ENCODE measurements at places on chromosomes 3 and 15.

GRCh38 chr3:161489395-161489794, 7.2 kb upstream of the OTOL1 start:
- DNase-seq, result peak; percentile 6

GRCh38 chr15:90286678-90287077, 21.2 kb downstream of the NGRN start:
- DNase-seq, result peak; percentile 45

- no peak for DNase-seq
Observed at GRCh38 chr3:54312156-54312899, 190.0 kb downstream of the CACNA2D3 start.

DNA sequence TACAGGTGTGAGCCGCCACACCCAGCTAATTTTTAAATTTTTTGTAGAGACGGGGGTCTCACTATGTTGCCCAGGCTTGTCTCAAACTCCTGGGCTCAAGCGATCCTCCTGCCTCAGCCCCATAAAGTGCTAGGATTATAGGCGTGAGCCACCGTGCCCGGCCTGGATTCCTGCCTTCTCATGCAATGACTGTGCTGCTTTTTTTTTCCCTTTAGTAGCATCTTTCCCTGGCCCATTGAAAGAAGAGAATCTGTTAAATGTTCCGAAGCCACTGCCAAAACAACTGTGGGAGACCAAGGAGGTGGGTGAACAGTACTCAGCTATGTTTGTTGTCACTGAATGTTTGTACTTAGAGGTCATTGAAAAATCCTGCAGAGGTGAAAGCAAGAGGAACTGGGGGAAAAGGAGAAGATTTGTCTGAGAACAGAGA, 88.0 kb downstream of the CRTC3 start:
- no peak for DNase-seq

DNA sequence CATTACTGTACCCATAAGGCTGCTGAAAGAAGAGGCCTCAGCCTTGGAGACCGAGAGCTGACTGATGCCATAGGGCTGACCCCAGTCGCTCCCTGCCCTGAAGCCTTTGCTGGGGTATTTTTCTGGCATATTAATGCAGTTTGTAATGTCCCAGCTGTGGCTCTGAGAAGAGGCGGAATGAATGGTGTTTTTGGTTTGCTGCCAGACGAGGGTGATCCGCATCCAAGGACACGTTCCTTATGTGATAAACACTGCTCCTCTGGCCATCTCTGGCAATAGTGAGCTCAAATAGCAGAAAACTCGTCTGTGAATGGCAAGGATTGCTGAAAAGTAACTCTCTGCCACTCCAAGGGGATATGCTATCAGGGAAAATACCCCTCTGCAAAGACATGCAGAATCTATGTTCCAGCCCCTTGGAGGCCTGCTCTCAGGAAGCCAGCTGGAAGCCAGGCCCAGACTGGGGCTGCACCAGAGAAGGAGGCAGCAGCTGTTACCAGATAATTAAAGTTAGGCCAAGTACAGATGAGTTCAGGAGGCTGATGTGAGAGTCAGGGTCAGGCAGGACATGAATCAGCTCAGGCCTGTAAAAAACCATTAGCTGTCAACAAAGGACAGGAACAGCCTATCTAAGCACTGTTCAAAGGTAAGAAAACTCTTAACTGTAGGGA, 28.9 kb upstream of the KLHL6 start:
- DNase-seq, result no peak

GRCh38 chr3:31448035-31448881, 84.5 kb upstream of the STT3B start:
- DNase-seq, result peak; percentile 23

DNA sequence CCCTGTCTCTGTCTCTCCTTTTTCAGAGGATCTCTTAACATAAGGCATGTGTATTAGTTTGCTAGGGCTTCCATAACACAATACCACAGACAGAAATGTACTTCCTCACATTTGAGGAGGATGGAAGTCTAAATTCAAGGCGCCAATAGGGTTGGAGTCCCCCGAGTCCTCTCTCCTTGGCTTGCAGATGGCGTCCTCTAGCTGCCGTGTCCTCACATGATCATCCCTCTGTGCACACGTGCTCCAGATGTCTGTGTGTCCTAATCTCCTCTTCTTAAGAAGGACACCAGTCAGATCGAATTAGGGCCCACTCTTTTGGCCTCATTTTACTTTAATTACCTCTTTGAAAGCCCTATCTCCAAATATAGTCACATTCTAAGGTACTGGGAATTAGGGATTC, 23.0 kb upstream of the BFSP2 start:
- peak; percentile 38 for DNase-seq

- no peak for DNase-seq
Observed at GRCh38 chr15:101113114-101114005, 138.5 kb downstream of the CHSY1 start.

DNA sequence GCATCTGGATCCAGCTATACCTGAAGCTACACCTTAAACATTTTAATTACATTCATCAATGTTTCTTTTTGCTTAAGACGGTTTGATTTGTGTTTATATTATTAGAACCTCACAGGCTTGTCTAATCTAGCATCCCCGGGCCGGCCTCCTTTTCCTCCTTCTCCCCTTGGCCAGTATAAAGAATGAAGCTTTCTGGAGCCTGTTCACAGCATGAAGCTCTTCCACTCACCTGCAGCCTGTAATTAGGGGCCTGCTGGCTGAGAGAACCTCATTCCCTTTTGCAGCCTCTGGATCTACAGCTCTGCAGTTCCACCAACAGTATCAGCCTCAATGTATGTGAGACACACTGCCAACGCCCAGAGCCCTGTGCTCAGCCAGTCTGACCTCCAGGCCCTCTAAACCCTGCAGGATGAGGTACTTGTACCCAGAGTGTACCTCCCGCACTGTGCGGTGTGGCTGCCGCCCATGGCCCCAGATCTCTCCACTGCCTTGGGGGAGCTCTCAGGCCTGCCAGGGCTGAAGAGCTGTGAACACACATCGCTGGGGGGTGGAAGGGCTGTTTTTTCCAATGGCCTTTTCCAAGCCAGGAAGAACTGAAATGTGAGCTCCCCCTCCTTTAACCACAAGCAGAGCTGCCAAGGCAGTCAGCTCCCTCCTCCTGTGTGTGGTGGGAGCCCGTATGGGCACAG, 114.7 kb upstream of the ALDH1A3 start:
- no peak for DNase-seq

GRCh38 chr15:79769069-79769481, 127.7 kb downstream of the MTHFS start:
- DNase-seq, result peak; percentile 60

GRCh38 chr15:95175914-95176658, 944.7 kb downstream of the MCTP2 start:
- DNase-seq, result no peak

- peak; percentile 50 for DNase-seq
Observed at GRCh38 chr3:196640297-196641018, 964 bp downstream of the NRROS start.

GRCh38 chr3:133899311-133899710, 3.6 kb upstream of the RAB6B start:
- DNase-seq, result peak; percentile 77

DNA sequence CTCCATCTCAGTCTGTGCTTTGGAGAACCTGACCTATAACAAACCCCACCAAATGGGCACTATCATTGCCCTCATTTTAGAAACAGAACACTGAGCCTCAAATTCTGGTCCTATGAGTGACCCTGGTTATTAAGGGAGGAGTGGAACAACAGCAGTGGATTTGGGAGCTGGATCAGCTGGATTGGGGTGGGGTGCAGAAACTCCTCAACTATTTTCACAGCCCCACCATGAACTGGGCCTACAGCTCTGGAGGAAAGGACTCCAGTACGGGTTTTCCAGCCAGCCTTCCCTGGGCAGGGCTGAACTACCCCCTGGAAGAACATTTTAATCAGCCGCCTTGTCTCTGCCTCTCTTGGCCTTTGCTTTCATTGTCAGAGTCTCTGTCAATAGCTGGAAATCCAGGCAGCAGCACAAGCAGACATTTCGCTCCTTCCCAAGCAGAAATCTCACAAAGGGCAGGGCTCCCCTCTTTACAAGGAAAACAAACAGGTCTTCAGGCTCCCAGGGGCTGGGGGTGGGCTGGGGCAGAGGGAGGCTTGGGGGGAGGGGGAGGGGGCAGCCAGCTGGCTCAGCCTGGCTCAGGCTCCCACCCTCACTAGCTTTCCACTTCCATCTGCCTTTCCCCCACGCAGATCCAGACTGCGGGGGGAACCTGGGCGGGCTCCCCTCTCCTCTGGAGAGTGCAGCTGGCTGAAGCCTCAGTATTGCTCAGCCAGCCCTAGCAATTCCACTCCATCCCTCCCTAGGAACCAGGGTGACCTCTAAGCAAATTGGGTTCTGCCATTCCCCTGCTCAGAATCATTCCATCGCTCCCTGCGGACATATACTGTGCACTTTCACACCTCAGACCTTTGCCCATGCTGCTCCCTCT, 13.7 kb upstream of the TLE3 start:
- DNase-seq, result peak; percentile 72

GRCh38 chr3:197833930-197834715, 43.1 kb downstream of the LRCH3 start:
- no peak for DNase-seq

DNA sequence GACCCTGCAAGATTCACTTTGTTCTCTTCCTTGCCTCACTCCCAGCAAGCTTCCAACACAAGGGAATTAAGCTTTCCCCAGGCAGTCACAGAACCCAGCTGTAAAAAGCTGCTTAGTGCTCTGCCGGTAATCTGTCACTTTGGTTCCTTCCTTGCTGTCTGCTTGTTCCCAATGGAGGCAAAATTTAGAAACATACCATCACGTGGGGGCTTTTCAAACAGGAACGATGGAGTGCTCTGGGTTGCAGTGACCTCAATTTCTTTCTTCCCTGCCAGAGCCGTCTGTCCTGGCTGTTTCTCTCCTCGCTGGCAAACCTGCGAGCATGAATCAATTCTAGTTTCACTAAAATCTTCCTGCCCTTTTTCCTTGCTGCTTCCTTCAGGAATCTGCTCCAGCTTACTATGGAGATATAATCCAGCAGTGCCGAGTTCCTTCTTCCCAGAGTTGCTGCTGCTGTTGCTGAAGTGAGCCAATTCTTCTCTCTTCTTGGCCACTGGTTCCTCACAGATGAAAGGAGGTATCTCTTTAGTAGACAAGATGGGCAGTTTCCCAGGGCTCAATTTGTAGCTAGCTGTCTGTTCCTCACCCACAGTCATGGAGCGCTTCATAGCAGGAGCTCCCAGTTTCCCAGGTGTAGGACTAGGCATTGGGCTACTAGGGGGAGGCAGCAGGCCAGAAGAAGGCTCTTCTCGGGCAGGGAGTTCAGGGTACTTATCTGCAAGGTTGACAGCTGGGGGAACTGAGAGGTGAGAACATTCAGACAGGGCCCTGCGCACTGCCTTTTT, 88.1 kb downstream of the DHX30 start:
- DNase-seq, result no peak

GRCh38 chr15:45795440-45796069, 160.7 kb downstream of the SQOR start:
- DNase-seq, result peak; percentile 48

DNA sequence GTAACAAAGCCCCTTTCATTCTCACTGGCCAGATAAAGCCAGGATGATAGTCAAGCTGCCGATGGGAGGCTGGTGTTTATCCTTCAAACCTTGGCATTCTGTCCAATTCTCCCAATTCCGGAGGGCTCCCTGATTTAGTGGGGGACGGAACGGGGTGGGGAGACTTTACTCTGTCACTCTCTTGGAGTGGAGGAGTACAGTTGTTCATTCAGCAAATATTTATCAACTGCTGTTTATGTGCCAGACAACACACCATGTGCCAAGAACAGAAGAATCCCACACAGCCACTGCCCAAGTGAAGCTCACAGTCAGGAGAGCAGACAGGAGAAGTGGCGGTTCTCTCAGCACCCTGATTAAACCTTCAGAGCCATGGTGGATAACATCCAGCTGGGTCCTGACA, 63.3 kb downstream of the WNT5A start:
- no peak for DNase-seq

- DNase-seq, result no peak
Observed at GRCh38 chr3:52454938-52455282, 494 bp upstream of the NISCH start.

- no peak for DNase-seq
Observed at GRCh38 chr3:140467104-140467577, 210.7 kb upstream of the TRIM42 start.

DNA sequence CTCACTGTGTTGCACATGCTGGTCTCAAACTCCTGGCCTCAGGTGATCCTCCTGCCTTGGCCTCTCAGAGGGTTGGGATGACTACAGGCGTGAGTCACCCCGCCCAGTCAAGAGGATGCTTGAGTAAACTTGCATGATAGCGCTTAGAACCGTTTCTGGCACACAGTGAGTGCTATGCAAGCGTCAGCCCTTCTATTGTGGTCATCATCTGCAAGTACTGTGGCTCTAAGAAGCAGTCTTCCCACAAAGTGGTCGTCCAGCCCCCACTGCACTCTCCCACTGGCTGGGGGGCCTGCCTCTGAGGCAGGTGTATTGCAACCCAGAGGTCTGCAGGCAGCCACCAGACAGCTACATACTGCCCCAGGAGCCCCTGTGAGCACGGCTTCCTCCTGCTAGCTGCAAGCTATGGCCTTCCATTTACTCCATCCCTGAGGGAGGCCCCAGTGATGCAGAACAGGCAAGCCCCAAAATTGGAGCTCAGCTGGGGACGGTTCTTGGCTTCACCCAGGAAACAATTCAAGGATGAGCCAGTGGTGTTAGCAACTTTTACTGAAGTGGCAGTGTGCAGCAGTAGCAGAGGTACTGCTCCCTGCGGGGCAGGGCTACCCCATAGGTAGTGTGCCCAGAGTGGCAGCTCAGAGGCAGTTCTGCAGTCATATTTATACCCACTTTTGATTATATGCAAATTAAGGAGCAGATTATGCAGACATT, 95.4 kb downstream of the LSM3 start:
- no peak for DNase-seq

GRCh38 chr15:82040862-82041261, 5.0 kb downstream of the MEX3B start:
- peak; percentile 85 for DNase-seq

DNA sequence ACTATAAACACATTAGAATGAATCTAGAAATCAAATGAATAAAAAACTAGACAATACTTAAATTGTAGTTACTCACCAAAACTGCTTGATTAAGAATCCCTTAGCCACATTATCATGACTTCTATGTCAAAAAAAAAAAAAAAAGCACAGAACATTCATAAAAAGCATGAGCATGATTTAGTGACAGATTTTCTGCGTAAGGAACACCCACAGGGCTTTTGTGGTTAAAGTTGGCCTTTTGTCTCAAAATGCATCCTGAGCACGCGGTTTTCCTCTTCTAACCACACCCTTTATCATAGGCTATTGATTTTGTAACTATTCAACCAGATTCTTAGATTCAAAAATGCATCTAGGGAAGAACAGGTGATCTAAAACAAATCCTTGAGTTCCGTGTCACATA, 334.0 kb upstream of the NR2F2 start:
- DNase-seq, result peak; percentile 12

- DNase-seq, result peak; percentile 73
Observed at GRCh38 chr3:112390783-112391641, 58.1 kb downstream of the CD200 start.

GRCh38 chr3:113878403-113878802, 39.8 kb downstream of the GRAMD1C start:
- DNase-seq, result no peak

GRCh38 chr3:79074558-79074957, 693.2 kb downstream of the ROBO1 start:
- DNase-seq, result no peak

All from KBM-7 (cell line).